ENCODE measurements at places on chromosomes 11 and 22.

- DNase-seq: peak; percentile 69
Observed at GRCh38 chr11:27705873-27706820, 5.9 kb upstream of the BDNF start.

DNA sequence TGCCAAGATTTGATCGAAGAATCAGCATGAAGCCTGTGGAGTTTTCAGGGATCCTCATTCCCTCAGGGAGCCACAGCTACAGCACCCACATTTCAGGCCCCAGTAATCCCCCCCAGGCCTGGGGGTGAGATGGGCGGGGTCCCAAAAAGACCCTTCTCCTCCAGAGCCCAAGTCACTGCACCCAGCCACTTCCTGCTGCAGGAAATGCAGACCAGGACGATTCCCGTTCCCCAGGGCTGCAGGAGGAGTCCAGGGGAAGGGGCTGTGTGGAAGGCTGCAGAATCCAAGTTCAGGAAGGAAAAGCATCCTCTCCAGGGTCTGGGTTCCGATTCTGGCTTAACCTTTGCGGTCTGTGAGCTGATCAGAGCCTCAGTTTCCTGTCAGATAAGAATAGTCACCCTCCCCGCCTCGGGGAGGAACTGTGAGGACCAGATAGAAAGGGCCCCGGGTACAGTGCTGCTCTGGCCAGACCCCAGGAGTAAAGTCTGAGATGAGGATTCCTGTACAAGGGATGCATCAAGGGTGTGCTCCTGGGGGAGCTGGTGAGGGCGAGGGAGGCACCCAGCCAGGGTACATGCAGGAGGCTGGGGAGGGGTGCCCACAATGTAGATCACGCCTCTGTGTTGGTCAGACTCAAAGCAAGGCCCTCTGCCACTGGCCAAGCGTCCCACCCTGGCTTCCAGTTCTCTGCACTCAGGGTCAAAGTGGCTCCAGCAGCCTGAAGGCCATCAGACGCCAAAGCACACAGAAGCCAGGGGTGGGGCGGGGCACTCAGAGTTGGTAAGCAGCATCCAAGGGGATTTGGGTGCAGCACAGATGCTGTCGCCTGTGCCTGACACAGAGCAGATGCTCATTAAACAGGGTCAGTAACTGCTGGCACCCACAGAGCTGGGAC lies 30.1 kb upstream of the TP53I11 start:
- no peak for DNase-seq

DNA sequence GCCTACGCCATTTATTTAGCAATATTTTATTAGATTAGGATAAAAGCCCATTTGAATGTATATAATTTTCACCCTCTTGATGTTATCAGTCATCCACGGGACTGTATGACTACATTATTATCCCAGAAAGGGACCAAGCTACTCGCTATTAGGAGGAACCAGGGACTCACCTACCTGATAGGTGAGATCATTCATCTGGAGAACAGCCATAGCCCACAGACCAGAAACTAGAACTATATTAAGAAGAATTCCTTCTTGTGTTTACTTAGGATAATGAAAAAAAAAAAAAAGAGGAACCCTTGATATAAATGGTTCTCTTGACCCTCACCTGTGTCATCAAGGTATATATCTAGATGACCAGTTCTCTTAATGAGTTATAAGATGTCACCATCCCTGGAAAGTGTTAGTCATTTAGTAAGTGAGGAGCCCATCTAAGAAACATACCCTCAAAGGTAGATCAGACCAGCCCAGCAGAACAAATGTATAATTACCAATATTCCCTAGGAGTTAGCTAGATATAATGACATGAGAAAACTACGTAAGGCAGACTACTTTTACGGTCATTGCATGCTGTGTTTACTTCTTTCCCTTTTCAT lies 8.0 kb downstream of the SIK3 start:
- DNase-seq: no peak

DNA sequence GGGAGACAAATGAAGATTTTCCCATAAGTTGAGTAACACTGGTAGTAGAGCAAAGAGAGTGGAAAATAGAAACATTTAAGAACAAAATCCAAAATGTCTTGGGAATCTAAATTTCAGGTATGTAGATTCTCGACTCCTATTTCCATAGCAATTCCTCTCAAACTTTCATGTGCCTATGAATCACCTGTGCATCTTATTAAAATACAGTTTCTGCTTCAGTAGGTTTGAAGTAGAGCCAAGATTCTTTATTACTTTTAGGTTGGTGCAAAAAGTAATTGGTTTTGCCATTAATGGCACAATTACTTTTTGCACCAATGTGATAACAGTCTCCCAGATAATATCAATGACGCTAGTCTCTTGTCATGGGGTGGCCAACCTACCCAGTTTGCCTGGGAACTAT lies 115.3 kb upstream of the SLC5A12 start:
- no peak for DNase-seq

- DNase-seq: peak; percentile 92
Observed at GRCh38 chr11:75966537-75967287, 151.7 kb downstream of the UVRAG start.

DNA sequence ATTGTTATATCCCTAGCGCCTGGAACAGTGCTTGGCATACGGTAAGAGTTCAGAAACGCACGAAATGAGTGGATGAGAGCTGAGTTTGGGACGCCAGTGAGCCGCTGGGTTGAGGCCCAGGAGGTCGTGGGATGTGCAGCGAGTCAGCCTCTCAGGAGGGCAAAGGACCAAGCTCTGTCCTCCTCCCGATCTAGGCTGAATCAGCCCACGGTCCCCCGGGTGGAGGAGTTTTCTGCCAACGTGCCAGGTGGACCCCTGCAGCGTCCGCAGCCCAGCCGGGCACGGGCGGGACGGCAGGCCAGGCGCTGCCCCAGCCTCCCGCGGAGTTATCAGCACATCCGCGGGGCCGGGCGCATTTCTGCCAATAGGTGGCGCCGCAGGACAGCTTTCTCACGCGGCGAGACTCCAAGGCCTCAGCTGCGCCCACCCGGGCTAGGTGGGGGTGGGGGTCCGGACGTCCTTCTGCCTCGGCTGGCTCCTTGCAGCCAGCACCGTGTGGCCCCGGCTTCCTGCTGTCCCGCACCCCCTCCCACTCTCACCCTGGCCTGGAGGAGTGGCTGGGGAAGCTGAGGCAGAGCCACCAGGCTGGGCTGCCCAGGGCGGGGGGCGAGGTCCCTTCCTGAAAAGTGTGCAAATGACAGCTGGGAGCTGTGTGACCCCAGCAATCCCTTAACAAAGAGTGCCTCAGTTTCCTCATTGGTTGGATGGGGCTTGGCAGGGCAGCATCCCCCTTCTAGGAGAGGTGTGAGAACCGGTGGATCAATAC lies 2.2 kb upstream of the RPS19BP1 start:
- DNase-seq: peak; percentile 61

DNA sequence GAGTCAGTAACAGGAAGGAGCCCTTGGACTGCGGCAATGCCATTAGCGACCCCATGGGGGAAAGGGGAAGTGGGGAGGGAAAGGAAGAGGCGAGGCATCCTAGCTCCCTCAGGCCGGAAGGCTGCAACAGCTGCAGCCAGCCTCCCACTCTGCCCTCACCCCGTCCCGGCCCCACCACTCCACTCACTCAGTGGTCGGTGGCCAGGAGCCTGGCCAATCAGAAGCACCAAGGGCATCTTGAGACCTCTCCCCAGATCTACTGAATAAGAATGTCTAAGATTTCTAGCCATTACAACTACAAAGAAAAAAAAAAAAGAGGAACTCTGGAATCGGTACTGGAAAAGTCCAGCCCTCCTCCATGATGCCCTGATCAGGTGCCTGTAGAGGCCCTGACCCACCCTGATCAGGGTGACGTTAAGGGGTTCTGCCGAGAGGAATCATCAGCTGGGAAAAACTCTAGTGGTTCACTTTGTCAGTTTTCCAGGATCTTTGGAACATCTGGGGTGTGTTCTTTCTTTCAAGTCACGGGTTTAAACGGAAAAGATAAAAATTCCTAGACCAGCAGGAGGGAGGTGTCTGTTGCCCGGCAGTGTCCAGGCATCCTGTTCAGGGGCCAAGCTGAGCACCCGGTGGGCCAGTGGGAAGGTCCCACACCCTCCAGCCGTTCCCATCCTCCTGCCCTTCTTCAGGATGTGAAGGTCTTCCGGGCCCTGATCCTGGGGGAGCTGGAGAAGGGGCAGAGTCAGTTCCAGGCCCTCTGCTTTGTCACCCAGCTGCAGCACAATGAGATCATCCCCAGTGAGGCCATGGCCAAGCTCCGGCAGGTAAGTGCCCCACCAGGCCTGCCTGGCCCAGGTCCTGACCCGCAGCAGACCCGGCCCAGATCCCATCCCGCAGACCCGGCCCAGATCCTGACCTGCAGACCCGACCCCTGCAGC lies 14.4 kb downstream of the OAF start:
- peak; percentile 74 for DNase-seq

DNA sequence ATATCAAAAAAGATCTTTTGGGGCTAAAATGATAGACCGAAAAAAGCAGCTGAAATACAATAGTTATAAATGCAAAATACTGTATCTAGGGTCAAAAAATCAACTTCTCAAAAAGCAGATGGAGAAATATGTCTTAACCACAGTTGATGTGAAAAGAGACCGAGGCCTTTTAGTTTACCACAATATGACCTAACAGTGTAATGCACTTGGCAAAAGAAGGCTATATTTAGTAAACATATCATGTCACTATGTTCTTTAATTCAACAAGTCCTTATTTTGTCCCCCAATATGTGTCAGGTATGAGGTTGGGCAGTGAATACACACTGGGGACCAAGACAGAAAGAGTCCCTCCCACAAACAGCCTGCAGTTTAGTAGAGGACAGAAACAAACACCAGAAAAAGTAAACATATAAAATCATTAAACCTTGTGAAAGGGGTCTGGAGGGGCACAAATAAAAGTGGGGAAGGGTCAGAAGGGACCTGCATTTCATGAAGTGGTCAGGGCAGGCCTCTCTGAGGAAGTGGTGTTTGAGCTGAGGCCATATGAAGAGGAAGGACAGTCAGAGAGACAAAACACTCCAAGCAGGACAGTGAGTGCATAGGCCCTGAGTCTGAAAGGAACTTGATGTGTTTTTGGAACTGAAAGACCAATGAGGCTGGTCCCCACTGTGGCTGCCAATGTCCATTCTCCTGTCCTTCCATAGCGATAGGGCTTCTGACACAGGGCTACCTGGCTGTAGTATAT lies 53.4 kb downstream of the LIF start:
- no peak for DNase-seq

- DNase-seq: no peak
Observed at GRCh38 chr11:85949798-85950197, 94.6 kb downstream of the CCDC83 start.

- no peak for DNase-seq
Observed at GRCh38 chr11:43709689-43710088, 29.2 kb downstream of the HSD17B12 start.

DNA sequence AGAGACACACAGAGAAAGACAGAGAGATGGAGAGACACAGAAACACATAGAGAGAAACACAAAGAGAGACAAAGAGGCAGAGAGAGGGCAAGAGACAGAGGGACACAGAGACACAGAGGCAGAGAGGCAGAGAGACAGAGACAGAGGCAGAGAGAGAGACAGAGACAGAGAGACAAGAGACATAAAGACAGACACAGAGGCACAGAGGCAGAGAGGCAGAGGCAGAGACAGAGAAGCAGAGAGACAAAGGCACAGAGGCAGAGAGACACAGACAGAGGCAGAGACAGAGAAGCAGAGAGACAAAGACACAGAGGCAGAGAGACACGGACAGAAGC lies 6.3 kb downstream of the TNNI2 start:
- DNase-seq: no peak

GRCh38 chr11:22859756-22860155 lies 518 bp downstream of the CCDC179 start:
- no peak for DNase-seq

DNA sequence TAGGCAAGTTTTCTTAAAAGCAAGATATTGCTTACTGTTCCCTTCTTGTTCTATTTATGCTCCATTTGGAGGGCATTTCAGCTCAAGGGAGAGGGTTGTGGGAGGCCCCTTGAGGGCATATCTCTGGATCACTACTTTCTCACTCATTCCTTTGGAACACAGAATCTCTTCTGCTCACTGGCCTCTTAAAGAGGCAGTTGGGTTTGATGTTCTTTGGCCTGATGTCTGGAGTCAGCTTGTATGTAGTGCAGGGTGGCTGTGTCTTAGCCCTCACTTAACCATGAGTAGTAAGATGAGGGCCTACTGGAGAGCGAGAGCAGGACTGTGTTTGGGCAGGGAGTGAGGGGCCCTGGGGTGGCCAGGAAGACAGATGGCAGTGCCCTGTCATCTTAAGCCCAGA lies 3.6 kb downstream of the INCENP start:
- DNase-seq: no peak

GRCh38 chr11:61783717-61784505 lies 8.5 kb downstream of the TMEM258 start:
- peak; percentile 52 for DNase-seq

GRCh38 chr22:26567610-26568009 lies 22.3 kb downstream of the TPST2 start:
- DNase-seq: no peak

DNA sequence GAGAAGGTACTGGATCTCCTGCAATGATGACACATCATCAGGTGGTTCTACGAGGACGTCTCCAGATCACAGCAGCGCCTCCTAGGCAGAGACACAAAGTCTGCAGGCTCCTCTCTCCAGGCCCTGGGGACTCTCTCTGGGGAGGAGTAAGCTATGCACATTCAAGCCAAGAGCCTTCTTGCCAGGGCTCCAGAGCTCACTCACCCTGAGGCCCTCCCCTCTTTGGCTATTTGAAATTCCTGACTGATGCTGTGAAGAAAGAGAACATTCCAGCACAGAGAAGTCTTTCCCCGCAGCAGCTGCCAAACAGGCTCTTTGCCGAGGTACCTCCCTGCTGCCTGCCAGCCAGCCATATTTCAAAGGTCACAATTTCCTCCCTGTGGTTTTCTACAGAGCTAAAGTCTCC lies 204.9 kb downstream of the CSNK2A3 start:
- DNase-seq: peak; percentile 61

- DNase-seq: no peak
Observed at GRCh38 chr11:2540223-2540991, 95.6 kb downstream of the KCNQ1 start.

GRCh38 chr22:18995327-18995711 lies 59.2 kb upstream of the PRODH start:
- no peak for DNase-seq

DNA sequence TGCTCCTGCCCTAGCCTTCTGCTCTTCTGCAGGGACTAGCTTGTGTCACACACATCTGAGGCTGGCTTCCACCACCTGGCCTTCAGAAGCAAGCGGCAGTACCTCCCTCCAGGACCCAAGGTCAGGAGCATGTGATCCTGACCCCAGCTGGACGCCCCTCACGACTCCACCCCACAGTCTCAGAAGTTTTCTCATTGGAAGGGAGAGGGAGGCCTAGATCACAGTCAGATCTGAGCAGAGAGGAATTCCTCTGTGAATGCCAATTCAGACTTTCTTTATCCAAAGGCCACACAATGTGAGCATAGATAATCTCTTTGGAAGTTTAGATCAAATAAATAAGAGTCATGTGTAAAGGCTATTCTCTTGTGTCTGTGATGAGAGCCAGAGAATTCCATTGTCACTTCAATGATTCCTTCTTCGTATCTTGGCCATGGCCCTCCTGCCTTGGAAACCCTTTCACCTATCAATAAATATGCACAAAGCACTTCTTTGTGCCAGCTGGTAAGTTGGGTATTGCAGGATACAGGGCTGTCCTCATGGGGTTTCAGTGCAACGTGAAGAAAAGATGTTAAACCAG lies 142.9 kb downstream of the SNX19 start:
- DNase-seq: peak; percentile 22
